ENCODE measurements at places on chromosomes 7 and 10.

GRCh38 chr7:56125831-56126230, 9.6 kb upstream of the NUPR2 start:
- H3K36me3 ChIP-seq = no peaks in the 10 kb centered on the region
- no peak overlapping the region for H3K27ac ChIP-seq
- no peaks in the 10 kb centered on the region for H3K4me1 ChIP-seq
- DNase-seq = no peak
- H3K27me3 ChIP-seq = no peaks in the 10 kb centered on the region

- H3K27me3 ChIP-seq = peaks cover 3% of the 10 kb centered on the region
- no peak for DNase-seq
- H3K4me1 ChIP-seq = peaks cover 5% of the 10 kb centered on the region
- H3K36me3 ChIP-seq = peaks cover 28% of the 10 kb centered on the region
- no peak overlapping the region for H3K27ac ChIP-seq
These were observed 17.6 kb upstream of the FLNC start for GRCh38 chr7:128812514-128813168.

- H3K27me3 ChIP-seq = no peaks in the 10 kb centered on the region
- H3K4me1 ChIP-seq = peaks cover 13% of the 10 kb centered on the region
- no peak overlapping the region for H3K4me3 ChIP-seq
- DNase-seq = no peak
- no peak overlapping the region for H3K27ac ChIP-seq
These were observed 278.3 kb downstream of the MAD1L1 start for GRCh38 chr7:1954366-1955004.

GRCh38 chr10:78870458-78870857, 198.3 kb upstream of the ZMIZ1 start:
- no peak for DNase-seq
- peaks cover 24% of the 10 kb centered on the region for H3K4me1 ChIP-seq
- H3K4me3 ChIP-seq = no peak overlapping the region
- H3K27me3 ChIP-seq = peaks cover 4% of the 10 kb centered on the region
- H3K36me3 ChIP-seq = no peaks in the 10 kb centered on the region

- no peaks in the 10 kb centered on the region for H3K27me3 ChIP-seq
- no peak overlapping the region for H3K4me3 ChIP-seq
- no peak for DNase-seq
These were observed 20.0 kb downstream of the KIAA1549 start for GRCh38 chr7:138961159-138961558.

GRCh38 chr7:139732471-139733167, 45.2 kb downstream of the HIPK2 start:
- no peak overlapping the region for H3K27ac ChIP-seq
- H3K36me3 ChIP-seq = peaks cover 73% of the 10 kb centered on the region
- peaks cover 38% of the 10 kb centered on the region for H3K4me1 ChIP-seq
- no peak for DNase-seq
- no peaks in the 10 kb centered on the region for H3K27me3 ChIP-seq

DNA sequence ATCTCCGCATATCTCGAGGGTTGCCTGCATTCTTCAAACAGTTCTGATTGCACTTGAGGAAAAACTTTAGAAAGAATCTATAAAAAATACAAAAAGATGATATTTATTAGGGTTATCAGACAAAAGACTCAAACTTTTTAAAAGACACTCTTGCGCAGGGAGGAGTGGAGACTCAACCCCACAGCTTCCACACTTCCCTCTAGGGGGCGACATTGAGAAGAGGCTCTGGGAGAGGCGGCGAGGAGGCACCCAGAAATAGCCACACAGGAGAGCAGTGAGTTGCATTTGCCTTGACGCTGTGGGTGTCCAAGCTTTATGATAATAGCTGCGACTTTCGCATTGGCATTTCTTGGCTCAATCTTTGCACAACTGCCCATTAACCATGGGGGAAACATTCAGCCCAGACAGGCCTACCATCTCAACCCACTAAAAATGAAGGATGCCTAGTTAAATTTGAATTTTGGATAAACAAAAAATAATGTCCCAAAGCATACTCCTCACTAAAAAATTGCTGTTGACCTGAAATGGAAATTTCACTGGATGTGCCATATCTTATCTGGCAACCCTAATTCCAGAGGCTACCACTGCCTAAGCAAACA, 86.2 kb downstream of the EBF3 start:
- no peak overlapping the region for H3K4me3 ChIP-seq
- peaks cover 45% of the 10 kb centered on the region for H3K4me1 ChIP-seq
- H3K27me3 ChIP-seq = peaks cover 2% of the 10 kb centered on the region
- H3K27ac ChIP-seq = no peak overlapping the region

- H3K4me1 ChIP-seq = peaks cover 28% of the 10 kb centered on the region
- no peak overlapping the region for H3K27ac ChIP-seq
- H3K27me3 ChIP-seq = peaks cover 11% of the 10 kb centered on the region
- DNase-seq = no peak
- no peaks in the 10 kb centered on the region for H3K36me3 ChIP-seq
These were observed 32.7 kb upstream of the SMNDC1 start for GRCh38 chr10:110337401-110337800.

- H3K36me3 ChIP-seq = no peaks in the 10 kb centered on the region
- H3K4me3 ChIP-seq = no peak overlapping the region
- no peak for DNase-seq
- no peak overlapping the region for H3K27ac ChIP-seq
- H3K4me1 ChIP-seq = peaks cover 9% of the 10 kb centered on the region
- no peaks in the 10 kb centered on the region for H3K27me3 ChIP-seq
These were observed 1.7 kb upstream of the TBATA start for GRCh38 chr10:70786799-70787415.

- peak overlapping the region; percentile 41 for H3K27ac ChIP-seq
- peaks cover 82% of the 10 kb centered on the region for H3K36me3 ChIP-seq
- peaks cover 50% of the 10 kb centered on the region for H3K4me1 ChIP-seq
- H3K27me3 ChIP-seq = no peaks in the 10 kb centered on the region
- no peak overlapping the region for H3K4me3 ChIP-seq
- DNase-seq = no peak
These were observed 86.4 kb downstream of the CTBP2 start for GRCh38 chr10:125073996-125074395.

GRCh38 chr10:98326621-98327027, 58.6 kb upstream of the LOXL4 start:
- peak; percentile 40 for DNase-seq
- H3K4me1 ChIP-seq = peaks cover 39% of the 10 kb centered on the region
- H3K27ac ChIP-seq = peak overlapping the region; percentile 81
- H3K36me3 ChIP-seq = no peaks in the 10 kb centered on the region
- peak overlapping the region; percentile 69 for H3K4me3 ChIP-seq

Measured in nephron progenitor cell (in vitro differentiated cells).